ENCODE measurements at places on chromosomes 16 and 17.
A peak's percentile ranks its signal among the peaks of the same experiment; 100 is the strongest.

DNA sequence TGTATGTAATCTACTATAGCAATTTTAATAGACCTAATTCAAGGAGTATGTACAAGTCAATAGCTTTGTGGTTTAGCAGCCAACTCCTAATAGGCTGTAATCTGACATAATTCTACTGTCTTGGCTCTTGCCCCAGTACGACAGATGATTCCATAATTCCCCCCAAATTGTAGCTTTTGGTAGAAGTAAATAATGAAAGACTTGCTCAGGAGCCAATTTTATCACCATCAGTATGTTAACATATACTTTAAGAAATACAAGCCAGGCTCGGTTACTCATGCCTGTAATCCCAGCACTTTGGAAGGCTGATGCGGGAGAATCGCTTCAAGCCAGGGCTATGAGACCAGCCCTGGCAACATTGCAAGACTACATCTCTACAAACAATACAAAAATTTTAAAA, 53.9 kb downstream of the AP2B1 start:
- DNase-seq: no peak
- H3K36me3 ChIP-seq: peaks cover 86% of the 10 kb centered on the region
- no peaks in the 10 kb centered on the region for H3K4me1 ChIP-seq
- H3K27me3 ChIP-seq: no peaks in the 10 kb centered on the region
- H3K4me3 ChIP-seq: no peak overlapping the region
- H3K27ac ChIP-seq: no peak overlapping the region

DNA sequence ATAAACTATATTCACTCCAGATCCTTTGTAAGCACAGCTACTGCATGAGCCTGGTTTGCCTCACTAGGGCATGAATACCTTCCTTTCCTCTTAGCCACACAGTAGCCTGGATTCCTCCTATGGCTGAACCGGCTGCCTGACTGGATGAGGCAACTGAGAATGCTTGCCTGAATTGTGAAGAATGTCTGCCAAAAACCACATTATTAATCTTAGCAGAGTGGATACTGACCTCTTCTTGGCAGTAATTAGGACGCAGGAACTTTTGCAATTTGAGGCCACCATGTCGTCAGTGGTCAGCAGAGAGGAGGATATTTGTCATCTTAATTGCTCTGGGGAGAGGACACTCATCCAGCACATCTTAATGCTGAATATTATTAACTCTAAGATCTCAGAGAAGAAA, 651.8 kb upstream of the GOT2 start:
- no peak overlapping the region for H3K4me3 ChIP-seq
- no peak overlapping the region for H3K27ac ChIP-seq
- H3K4me1 ChIP-seq: no peaks in the 10 kb centered on the region
- H3K27me3 ChIP-seq: no peaks in the 10 kb centered on the region
- H3K36me3 ChIP-seq: no peaks in the 10 kb centered on the region

DNA sequence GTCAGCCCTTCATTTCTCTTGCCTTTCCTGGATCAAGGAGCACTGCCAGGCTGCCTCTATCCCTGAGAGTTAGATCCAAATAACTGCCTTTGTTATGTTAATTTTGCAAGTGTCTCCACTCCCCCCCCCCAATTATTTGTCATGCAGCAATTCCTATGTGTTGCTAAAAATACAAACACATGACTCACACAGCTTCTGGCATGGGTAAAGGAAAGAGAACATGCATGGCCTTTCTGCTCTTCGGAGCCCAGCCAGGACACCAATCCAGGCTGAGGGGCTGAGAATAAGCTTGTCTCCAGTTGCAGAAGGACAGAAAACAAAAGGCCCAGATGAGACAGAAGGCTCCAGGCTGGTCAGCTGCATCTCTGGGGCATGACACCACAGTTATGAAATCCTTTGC, 148.0 kb upstream of the TNRC6C start:
- H3K4me3 ChIP-seq: no peak overlapping the region
- no peaks in the 10 kb centered on the region for H3K36me3 ChIP-seq
- peak; percentile 82 for DNase-seq
- H3K4me1 ChIP-seq: peaks cover 18% of the 10 kb centered on the region
- no peaks in the 10 kb centered on the region for H3K27me3 ChIP-seq
- H3K27ac ChIP-seq: peak overlapping the region; percentile 63

DNA sequence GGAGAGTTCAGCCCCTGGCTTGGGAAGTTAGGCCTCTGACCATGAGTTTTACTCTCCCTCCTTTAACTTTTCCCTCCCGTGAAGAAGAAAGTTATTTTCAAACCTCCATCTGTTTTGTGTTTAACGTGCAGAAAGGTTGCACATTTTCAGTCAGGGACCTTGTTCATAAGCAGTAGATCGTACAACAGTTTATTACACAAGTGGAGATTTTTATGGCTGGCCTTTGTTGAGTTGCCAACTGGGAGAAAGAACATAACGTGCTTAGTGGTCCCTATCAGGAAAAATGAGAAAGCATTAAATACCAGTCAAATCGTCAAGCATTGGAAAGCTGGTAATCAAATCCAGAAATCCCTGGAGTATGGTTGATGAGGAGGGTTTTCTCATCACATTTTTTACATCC, 117.9 kb upstream of the MYOCD start:
- peak overlapping the region; percentile 81 for H3K27ac ChIP-seq
- no peak overlapping the region for H3K4me3 ChIP-seq
- no peaks in the 10 kb centered on the region for H3K36me3 ChIP-seq
- DNase-seq: no peak
- H3K4me1 ChIP-seq: peaks cover 54% of the 10 kb centered on the region
- no peaks in the 10 kb centered on the region for H3K27me3 ChIP-seq

DNA sequence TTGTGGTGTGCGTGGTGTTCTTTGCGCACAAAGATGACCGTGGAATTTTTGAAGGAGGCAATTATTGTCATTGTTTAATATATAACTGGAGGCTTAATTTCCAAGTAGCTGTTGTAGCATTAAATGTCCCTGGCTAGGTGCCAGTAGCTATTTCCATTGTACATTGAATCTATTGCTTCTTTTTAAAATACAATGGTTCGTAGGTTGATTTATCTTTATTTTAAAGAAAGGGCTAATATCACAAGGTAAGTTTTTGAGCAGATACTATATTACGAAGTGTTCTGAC, 127.1 kb downstream of the RPTOR start:
- DNase-seq: no peak
- H3K27ac ChIP-seq: no peak overlapping the region
- no peaks in the 10 kb centered on the region for H3K4me1 ChIP-seq
- no peak overlapping the region for H3K4me3 ChIP-seq
- no peaks in the 10 kb centered on the region for H3K36me3 ChIP-seq

DNA sequence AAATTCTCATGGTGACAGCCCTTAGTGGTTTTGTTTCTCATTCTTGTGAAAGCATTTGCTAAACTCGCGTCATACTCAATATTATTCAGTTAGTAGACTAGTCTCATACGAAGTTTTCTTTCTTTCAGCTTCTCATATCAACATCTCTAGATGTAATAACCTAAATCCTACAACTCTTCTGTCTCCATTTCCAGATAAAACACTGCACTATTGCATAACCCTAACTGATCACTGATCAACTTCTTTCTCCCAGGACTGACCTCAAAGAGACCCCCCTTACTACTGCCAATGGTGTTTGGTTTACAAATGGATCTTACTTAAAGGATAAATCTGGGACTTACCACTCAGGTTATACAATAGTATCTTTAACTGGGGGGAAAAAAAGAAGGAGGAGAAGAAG, 36.3 kb upstream of the TEKT1 start:
- DNase-seq: no peak
- no peak overlapping the region for H3K4me3 ChIP-seq
- no peaks in the 10 kb centered on the region for H3K27me3 ChIP-seq
- no peaks in the 10 kb centered on the region for H3K36me3 ChIP-seq
- no peak overlapping the region for H3K27ac ChIP-seq

- no peaks in the 10 kb centered on the region for H3K4me1 ChIP-seq
- H3K36me3 ChIP-seq: no peaks in the 10 kb centered on the region
- H3K27ac ChIP-seq: no peak overlapping the region
Measured at GRCh38 chr16:20781697-20782096, 17.9 kb downstream of the ACSM3 start.

DNA sequence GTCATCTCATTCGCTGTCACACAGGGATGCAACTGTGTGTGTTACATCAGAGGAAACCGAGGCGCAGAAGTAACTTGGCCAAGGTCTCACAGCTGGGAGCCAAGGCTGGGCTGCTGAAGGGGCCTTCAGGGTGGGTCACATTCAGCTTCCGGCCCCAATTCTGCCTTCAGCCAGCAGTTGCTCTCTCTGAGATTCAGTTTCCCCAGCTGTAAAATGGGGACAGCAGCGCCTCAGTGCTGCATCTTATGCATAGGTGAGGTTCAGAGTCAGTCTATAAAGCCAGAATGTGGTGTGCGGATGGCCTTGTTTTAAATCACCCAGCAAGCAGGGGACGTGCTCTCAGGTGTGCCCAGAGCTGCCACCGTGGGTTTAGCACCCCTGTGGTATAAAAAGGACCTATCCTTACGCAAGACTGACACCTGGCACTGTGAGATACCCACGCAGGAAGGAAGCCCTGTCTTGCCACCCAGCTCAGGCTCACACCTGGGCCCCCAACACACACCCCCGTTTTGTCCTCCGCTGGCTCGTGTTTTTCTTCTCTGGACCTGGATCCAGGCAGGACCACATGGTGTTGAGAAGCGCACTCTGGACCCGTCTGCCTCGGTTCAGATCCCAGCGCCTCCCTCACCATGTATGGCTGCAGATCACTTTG, 94.6 kb upstream of the GSE1 start:
- H3K27ac ChIP-seq: no peak overlapping the region

- H3K4me3 ChIP-seq: peak overlapping the region; percentile 78
- DNase-seq: no peak
- peak overlapping the region; percentile 89 for H3K27ac ChIP-seq
- H3K4me1 ChIP-seq: peaks cover 16% of the 10 kb centered on the region
- H3K36me3 ChIP-seq: no peaks in the 10 kb centered on the region
- H3K27me3 ChIP-seq: no peaks in the 10 kb centered on the region
Measured at GRCh38 chr17:35577830-35578196, 558 bp downstream of the PEX12 start.

DNA sequence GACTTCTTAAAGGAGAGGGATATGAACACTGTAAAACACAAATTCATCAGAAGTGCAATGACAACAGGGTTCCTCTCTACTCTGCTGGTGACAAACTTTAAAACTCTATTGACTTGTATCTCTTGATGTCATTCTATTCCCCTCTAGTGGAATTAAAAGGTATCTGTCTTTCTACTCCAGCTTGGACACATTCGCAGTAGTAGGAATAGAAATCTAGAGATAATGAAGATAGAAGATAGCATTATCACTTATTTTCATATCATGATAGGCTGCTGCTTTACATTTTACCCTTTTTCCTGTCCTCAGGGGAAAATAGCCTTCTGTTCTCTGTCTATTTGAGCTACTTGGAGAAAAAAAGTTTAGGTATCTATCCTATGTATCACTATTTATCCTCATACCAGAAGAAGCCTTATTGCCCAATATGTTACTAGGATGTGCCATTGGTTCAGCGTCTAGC, 209.6 kb upstream of the CACNG5 start:
- no peak for DNase-seq
- no peaks in the 10 kb centered on the region for H3K36me3 ChIP-seq
- no peak overlapping the region for H3K27ac ChIP-seq
- H3K4me3 ChIP-seq: no peak overlapping the region

DNA sequence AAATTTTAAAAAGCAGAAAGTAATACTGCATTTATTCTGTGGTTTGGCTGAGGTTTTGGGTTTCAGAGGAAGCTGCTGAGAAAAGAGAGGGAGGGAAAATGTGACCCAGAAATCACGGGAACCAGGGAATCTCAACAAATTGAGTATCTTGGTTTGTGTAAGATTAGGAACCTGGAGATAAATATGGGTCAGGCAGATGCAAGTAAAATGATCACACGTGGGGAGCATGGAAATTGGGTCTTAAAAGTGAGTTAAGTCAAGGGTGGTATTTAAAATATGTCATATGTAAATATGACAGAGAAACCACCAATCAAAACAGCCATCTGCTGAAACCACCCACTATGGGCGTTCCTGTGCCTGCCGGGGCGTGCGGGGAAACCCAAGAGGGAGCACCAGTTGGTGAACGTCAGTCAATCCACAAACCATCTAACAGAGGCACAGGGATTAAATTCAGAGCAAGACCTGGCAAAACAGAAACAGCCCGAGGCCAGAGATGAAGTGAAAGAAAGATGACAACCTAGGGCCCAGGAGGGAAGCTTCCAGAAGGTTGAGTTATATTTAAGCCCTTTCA, 33.4 kb downstream of the CDH13 start:
- no peak overlapping the region for H3K27ac ChIP-seq
- no peak overlapping the region for H3K4me3 ChIP-seq
- H3K36me3 ChIP-seq: no peaks in the 10 kb centered on the region

DNA sequence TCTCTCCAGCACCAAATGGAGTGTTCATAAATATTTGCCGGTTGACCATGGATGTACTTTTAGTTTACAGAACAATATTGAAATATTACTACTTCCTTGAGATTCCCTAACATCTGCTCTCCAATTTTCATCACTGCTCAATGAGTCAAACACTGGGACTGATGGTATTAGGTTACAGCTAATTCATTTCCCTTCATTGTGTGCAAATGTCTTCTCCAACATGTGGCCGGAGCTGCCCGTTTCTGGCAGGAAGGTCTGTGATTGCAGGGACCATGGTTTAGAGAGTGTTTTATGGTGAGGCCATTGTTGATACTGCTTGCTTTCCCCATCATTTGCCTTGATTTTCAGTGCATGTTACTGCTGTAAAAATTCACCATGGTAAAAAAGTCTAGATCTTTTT, 209.3 kb downstream of the HS3ST3B1 start:
- H3K36me3 ChIP-seq: no peaks in the 10 kb centered on the region
- no peak overlapping the region for H3K4me3 ChIP-seq
- no peaks in the 10 kb centered on the region for H3K27me3 ChIP-seq
- no peak overlapping the region for H3K27ac ChIP-seq

GRCh38 chr17:34291721-34292348, 6.3 kb downstream of the CCL11 start:
- no peaks in the 10 kb centered on the region for H3K27me3 ChIP-seq
- H3K36me3 ChIP-seq: no peaks in the 10 kb centered on the region
- DNase-seq: no peak

GRCh38 chr16:4879049-4879448, 31.8 kb downstream of the UBN1 start:
- DNase-seq: no peak
- no peak overlapping the region for H3K4me3 ChIP-seq
- H3K4me1 ChIP-seq: no peaks in the 10 kb centered on the region
- H3K27me3 ChIP-seq: no peaks in the 10 kb centered on the region

DNA sequence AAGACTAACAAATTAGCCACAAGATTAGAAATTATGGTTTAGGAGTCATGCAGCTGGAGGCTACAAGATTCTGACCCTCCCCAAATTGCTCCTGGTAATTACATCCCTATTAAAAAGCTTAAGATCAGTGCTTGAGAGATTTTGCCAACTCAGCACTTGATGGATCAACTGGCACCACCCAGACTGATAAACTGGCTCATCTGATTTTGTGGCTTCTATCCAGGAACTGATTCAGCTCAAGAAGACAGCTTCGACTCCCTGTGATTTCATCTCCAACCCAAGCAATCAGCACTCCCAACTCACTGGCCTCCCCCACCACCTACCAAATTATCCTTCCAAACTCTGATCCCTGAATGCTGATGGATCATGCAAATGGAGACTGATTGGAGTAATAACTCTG, 94.8 kb downstream of the TNFRSF13B start:
- no peaks in the 10 kb centered on the region for H3K4me1 ChIP-seq
- no peak for DNase-seq
- H3K27ac ChIP-seq: no peak overlapping the region
- H3K27me3 ChIP-seq: peaks cover 20% of the 10 kb centered on the region
- H3K4me3 ChIP-seq: no peak overlapping the region

Measured in tibial artery (tissue), 4 donors.